Stimulated activated CD4-positive, alpha-beta T cell treated with anti-CD3 and anti-CD28 coated beads, Interleukin-2, amount 100 ng/mL, for 24 hours (primary cell): ENCODE measurements at places on chromosomes 11 and 22.

DNA sequence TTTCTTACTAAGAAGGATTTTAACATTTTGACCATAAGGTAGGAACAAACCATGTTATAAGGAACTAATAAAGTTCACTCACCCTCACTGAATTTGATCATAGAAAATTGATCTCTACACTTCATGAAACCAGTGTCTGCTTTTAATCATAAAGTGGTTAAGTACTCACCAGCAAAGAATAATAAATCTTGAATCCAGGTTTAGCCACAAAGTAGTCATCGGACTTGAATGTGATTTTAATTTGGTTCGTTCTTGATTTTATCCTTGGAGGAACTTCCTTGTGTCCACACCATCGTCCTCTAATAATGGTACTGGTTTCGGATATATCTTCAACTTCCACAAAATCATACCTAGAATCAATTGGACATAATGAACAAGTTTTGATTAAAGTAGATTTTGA lies 40.5 kb upstream of the DDI1 start:
- no peak for DNase-seq

DNA sequence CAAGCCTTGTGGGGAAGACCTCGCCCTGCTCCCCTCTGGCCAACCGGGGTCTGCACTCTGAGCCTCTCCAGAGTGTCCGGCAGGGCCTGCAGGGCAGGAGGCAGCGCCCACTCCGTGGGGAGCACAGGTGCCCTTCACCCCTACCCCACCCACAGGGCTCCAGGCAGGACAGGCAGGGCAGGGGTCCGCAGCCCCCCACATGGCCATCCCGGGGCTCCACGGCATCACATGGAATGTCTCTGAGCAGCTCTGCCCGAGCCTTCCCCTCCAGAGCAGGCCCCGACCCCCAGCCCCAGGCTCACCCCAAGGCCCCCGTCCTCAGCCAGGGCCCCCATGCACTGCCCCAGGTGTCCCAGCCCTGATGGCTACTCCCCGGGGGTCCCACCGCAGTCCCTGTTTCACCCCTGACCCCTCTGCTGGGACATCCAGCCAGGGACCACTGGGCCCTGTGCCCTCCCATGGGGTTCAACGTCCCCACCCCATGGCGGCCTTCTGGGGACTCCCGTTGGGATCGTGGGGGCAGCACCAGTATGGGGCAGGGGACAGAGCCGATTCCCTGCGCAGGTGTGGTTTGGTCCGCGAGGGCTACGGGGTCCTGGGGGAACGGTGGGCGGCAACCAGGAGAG lies 77.7 kb downstream of the BRD1 start:
- DNase-seq, result no peak

DNA sequence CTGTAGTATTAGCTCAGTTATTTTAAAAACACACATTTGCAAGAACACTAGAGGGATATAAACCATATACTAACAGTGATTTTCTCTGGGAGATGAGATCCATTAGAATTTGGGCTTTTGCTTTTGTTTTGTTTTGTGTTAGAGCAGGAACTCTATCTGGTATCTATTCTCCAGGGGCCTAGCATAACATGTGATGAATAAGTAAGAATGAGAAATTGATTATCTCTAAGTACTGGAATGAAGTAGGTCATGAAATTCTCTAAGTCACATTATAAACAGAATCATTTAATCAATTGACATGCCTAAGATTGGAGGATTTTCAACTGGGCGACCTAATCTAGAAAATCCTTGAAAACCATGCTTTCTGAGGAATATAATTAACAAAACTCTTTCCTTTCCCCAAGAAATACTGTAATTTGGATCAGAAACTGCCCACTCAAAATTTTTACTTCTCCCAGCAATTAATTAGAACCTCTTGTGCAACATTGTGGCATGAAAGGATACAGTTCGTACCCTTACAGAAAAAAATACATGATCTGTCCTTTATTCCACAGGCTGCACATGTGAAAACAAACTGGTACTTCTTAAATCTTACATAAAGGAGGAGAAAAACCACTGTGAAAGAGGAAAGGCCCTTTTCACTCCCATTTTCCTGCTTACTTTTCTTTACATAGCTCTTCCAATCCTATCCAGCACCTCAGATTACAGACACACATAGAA lies 93.5 kb downstream of the MRTFA start:
- DNase-seq, result no peak

DNA sequence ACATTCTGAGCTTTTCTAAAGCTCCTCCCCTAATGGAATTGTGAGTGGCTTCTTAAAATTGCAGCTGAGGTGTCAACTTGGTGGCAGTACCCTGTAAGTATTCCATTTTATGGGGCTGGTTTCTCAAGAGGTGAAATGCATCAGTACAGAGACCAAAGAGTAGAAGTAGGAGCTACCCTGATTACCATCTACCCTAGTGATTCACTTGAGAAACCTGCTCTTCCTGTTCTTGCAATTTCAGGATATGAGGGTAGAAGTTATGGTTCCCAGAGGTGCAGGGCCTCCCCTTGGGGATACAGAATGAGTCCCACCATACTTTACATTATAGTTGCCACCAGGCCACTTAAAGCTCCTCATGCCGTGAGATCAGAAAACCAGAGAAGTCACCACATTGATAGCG lies 944.6 kb downstream of the OPCML start:
- DNase-seq, result no peak

GRCh38 chr22:43152003-43152356 lies 621 bp downstream of the TSPO start:
- DNase-seq, result peak; percentile 28

DNA sequence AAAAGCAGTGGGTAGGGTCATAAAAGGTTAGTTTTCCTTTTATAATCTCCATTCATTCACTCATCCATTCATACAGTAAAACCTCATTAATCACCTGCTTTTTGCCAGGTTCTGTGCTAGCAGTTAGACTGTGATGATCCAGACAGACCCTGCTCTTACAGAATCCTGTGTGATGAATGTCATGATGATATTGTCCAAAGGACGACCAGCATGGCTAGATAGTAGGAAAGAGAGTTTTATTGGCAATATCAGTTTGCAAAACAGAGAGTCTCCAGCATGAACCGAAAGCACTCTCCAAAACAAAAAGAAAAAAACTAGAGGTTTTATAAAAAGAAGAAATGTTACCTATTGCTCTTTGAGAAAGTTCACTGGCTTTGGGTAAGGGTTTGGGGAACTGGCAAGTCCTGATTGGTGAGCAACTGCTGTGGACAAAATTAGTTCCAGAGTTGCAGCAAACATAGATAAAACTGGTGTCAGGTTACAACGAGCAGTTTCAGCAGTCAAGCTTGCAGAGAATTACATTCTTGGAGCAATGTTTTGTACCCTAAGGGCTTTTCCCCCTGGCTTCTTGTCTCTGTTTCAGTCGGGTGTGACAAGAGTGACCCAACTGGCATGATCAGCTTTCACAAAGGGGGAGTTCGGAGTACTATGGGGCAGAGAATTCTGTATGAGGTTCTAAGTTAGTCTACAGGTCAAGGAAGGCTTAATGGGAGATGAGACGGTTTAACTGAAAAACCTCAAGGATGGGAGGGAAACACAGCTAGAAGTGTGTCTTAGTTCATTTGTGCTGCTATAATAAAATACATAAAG lies 58.3 kb downstream of the HSD17B12 start:
- DNase-seq, result no peak

DNA sequence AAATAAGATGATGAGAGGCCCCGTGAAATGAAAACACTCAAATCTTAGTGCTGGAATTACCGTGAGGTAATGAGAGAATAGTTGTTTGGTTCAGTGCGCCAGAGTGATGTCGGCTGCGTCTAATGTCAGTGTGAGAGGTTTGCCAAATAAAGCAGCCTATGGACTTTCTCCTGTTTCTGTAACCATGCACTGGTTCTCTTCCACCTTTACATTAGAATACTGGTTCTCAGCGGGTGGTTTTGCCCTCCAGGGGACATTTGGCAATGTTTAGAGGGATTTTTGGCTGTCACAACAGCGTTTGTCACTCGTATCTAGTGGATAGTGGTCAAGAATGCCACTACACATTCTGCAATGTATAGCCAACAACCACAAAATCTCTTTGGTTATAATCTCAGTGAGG lies 1.1 kb downstream of the OOSP4B start:
- DNase-seq, result no peak

DNA sequence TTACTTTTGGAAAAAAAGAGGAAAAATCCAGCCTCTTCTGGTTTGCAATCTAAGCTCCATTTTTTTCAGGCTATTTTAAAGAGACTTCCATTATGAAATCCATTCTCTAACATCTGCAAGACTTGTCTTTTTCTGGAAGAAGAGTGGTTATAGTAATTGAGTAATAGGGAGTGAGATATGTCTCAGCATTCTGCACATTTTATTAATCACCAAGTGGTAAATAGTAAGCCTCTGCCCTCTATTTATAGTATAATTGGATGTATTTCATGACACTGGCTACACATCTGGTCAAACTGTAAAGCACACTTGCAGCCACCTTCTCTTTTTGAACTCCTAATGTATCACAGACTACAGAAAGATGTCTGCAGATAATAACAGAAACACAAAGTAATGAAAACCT lies 391.1 kb downstream of the ETS1 start:
- no peak for DNase-seq

GRCh38 chr11:71311928-71312510 lies 59.6 kb upstream of the SHANK2 start:
- DNase-seq, result no peak

GRCh38 chr11:131760091-131761061 lies 390.0 kb downstream of the NTM start:
- DNase-seq, result no peak

DNA sequence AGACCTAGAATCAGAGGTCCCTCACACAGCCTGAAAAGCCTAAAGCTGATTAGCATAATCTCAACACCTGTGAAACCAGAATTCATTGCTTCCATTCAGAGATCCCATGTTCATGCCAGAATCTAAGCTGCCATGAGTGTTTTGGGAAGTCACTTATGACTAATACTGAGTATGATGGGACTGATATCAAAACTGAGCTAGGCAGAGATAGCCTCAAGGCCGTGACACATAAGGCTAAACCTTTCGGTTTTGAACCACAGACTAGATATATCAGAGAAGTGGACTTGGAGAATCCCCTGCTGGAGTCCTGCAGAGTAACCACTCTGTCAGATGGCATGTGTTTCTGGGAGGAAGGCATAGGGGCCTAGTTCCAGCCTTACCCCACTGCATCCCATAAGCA lies 23.1 kb upstream of the GLYATL2 start:
- DNase-seq, result no peak

GRCh38 chr22:28488825-28489224 lies 190.8 kb downstream of the TTC28 start:
- DNase-seq, result no peak

GRCh38 chr11:4645974-4646373 lies 2.2 kb downstream of the OR51E1 start:
- DNase-seq, result no peak

DNA sequence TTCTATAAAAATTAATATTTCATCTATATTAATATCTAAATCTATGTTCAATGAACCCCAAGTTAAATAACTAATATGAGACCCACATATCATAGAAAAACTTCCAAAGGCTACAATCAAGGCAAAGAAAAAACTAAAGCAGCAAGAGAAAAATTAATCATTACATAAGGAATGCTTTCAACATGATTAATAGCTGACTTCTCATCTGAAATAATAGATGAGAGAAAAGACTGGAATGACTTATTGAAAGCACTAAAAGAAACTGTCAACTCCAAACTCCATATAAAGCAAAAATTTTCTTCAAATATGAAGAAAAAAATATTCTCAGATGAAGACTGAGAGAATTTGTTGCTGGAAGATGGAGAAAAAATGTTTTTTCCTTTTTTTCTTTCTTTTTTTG lies 13.0 kb downstream of the TRIM5 start:
- no peak for DNase-seq

DNA sequence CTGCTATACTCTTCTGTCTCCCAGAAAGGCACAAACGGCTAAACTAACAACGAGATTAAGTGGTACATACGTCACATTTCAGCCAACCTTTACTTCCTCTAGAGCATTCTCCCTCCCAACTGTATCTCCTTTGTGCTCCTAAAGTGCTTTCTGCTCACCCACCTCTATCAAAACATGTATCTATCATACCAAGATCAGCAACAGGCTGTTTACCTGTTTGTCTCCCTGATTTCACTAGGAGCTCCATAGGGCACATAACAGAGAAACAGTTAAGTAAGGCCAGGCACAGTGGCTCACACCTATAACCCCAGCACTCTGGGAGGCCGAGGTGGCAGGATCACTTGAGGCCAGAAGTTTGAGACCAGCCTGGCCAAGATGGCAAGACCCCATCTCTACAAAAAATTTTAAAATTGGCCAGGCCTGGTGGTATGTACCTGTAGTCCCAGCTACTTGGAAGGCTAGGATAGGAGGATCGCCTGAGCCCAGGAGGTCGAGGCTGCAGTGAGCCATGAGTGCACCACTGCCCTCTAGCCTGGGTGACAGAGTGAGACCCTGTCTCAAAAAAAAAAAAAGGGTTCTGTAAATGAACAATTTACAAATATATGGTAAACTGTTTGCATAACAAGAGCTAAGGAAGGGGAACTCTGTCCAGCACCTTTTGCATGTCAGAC lies 2.8 kb downstream of the NDUFC2 start:
- no peak for DNase-seq

DNA sequence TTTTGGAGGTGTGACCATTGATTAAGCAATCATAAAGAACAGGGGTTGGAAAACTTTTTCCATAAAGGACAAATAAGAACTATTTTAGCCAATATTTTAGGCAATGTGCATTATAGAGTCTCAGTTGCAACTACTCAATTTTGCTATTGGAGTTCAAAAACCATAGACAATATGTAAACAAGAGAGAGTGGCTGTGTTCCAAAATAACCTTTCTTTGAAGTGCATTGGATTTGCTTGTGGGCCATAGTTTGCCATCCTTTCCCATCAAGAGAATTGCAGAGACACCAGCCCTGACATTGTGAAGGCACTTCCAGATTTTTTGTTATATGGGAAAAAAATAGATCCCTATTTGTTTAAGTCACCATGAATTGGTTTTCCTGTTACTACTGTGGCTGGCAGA lies 63.3 kb upstream of the LARGE1 start:
- no peak for DNase-seq

GRCh38 chr11:124168796-124169195 lies 14.3 kb upstream of the OR10D3 start:
- DNase-seq, result no peak

DNA sequence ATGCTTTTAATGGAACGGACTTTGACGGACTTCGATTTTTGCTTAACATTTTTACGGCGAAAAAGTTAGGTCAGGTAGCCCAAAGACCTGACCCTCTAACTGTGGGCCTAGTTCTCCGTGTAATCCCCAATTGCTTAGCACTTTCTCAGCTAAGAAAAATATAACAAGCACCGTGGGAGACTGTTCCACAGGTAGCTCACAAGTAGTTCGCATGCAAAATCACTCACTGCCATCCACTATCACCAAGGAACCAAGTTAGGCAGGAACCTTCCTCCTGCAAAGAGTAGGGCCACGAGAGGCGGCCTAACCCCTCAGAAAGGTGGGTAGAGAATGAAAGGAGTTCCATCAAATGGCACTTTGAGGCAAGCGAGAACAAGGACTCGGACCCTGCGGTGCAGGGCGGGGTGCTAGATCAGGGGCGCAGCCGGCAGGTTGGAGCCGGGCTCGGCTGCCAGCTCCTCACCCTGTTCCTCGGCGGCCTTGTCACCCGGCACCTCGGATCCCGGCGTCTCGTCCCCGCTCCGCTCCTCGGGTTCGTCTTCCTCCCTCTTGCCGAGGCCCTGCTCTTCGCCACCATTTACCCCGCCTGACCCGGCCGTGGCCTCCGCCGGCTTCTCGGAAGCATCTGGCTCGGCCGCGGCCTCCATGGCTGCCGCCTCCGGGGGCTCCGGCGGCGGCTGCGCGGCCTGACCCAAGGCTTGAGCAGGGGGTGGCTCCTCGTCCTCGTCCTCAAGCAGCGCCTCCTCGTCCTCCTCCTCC lies 922 bp downstream of the HNRNPUL2 start:
- peak; percentile 37 for DNase-seq
